Kidney epithelial cell (primary cell): ENCODE measurements at places on chromosomes 16 and 17.

DNA sequence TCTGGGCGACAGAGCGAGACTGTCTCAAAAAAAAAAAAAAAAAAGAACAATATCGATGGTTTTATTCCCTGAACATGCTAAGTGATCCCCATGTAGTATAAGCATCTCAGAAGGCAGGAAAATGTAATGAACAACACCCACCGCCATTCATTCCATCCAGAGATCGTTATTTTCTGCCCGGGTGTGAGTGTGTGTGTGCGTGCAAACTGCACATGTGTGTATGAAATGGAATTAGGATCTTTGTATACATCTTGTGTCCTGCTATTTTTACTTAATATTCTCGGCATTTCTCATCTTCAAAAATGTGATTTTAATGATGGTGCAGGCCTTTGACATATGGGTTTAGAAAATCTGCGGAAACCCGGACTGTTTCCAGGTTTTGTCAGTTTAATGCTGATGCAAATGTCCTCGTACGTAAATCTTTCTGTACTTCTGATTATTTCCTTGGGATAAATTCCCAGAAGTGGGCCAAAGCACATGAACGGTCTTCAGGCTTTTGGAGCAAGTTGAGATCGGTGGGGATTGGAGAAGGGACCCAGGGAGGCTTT lies 254.8 kb downstream of the SEC14L1 start:
- DNase-seq = no peak

- no peak for DNase-seq
Observed at GRCh38 chr17:45813048-45813725, 29.1 kb downstream of the CRHR1 start.

DNA sequence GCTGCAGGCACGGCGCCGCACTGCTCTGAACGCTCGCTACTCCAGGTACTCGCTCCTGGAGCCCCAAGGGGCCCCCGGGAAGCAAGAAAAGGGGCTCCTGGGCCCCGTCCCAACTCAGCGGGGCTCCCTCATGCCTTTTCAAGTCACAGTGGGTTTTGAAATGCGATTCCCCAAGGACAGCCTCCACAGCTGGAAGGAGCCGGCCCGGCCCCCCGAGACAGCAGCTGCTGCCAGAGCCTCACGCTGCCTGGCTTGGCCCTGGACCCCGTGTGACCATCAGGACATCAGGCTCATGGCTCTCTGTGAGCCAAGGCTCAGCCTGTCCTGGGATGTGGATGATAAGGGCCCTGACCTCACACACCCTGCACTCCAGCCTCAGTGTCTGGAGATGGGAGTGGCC lies 80.6 kb downstream of the LMF1 start:
- DNase-seq = no peak

DNA sequence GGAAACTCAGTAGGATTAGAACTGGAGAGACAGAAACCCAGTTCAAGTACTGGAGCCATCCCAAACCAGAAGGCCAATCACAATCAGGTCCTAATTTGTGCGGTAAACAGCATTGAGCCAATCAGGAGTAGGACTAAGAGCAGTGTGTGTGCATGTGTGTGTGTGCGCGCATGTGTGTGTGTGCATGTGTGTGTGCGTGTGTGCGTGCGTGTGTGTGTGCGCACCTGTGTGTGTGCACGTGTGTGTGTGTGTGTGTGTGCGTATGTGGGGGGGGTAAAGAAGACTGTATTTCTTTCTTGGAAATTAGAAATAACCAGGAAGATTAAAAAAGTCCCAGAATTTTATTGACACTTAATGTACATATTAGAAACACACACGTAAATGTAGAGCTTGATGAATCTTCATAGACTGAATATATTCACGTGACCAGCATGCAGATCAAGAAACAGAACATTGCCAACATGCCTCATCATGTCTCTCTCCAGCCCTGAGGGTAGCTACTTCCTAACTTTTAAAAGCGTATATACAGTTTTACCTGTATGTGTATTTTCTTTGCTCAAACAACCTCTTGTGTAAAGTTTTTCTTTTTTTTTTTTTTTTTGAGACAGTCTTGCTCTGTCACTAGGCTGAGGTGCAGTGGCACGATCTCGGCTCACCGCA lies 919 bp upstream of the DHRS7C start:
- DNase-seq = no peak

DNA sequence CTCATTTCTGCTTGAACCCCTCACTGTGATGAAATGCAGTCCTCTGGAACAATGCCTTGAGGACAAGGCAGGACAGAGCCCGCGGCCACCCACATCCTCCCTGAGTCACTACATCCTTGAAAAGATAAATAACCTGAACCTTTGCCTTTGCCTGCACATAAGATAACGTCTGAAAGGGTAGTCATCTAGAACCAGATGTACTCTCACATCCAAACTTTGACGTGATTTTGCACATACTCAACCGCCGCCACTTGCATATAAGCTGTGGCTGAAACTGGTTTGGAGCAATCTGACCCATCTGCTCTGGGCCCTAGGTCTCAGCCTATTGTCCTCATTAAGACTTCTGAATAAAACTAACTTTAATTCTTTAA lies 252.1 kb downstream of the PHKB start:
- peak; percentile 47 for DNase-seq

GRCh38 chr17:46994993-46995392 lies 15.9 kb upstream of the RPRML start:
- DNase-seq = no peak

DNA sequence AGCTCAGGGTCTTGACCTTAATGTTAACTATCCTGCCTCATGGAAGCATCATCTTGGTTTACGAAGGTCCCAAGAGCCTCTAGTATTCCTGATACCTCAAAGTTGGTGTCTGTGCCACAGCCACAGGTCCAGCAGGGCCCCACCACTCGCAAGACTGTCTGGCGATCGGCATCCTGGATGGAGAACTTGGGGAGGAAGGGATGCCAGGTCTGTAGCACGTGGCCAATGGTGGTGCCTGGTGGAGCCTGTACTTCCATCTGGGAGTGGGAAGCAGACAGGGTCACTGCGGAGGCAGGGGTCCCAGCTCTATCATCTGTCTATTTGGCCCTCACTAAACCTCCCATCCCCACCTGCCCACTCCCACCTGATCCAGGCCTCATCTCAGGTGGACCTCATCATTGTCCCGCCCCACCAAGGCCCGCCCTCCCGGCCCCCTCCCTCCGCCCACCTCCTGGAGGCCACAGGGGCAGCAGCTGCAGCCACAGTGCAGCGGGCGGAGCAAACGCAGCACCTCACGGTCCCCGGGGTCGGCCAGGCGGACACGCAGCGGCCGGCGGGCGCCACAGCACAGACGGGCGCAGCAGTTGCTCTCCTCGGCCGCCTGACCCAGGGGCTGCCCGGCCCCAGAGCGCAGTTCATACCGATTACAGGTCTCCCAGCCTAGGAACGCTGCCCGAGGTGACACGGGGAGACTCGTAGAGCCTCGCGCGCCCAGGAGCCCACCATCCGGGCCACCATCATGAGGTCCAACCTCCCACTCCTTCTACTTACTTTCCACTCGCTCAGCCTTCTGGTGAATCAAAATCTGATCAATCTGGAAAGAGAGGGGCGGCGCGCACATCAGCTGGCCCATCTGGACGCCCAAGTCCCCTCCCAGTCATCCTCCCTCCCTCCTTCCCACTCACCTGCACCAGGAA lies 1.4 kb downstream of the PLSCR3 start:
- DNase-seq = no peak

- no peak for DNase-seq
Observed at GRCh38 chr17:35665662-35666061, 65.8 kb upstream of the RASL10B start.

DNA sequence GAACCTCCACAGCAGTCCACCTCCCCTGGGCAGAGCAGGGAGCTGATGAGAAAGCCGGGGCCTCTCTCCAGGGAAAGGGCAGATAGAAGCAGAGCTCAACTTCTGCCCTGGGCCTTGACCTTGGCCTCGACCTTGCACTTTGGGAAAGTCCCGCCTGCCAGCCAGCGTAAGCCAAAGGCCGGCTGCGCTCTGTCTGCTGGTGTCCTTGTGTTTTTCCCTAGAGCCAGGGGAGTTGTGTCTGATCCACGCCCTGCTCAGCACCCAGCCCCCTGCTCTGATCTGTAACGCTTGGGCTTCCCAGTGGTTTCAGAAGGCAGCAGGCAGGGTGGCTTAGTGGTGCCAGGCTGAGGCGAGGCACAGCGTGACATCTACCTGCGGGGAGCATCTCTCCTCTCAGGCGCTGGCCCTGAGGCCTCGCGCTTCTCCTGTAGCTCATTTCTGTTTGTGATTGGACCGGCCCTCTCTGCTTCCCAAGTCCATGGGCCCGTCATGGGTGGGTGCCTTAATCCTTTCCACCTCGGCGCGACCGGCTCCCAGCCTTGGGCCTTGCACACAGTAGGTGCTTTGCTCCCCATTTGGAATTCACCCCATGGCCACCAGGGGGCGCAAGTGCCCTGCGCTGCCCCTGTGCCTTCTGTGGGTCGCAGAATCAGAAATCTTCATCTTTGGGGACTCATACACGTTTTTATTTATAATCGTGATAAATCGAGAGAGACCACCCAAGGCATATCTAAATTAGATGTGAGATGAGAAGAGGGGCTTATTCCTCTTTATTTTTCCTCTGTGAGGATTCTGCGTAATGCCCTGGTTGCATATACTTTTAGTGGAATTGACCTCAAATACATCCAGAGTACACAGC lies 24.2 kb downstream of the SGSH start:
- no peak for DNase-seq
